ENCODE measurements at places on chromosomes 12 and 14.
A peak's percentile ranks its signal among the peaks of the same experiment; 100 is the strongest.

DNA sequence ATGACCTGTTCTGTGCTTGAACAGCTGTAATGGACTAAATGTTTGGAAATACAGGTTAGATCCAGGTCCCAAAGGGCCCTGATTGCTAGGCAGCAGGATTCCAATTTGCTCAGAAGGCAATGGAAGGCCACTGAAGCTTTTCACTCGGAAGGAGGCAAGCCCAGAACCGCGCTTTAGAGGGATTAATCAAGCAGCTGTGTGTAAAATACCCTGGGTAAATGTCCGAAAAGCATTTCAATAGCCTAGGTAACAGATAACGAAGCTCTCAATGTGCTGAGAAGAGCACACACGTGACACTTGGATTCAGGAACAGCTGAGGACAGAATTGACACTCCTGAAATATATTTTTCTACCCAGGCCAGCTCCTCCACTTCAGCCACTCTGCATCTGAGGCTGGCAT, 436.1 kb downstream of the TMEM132D start:
- DNase-seq, result no peak

GRCh38 chr12:79690638-79691510, at the start of gene PAWR:
TSS of gene PAWR (minus strand) at chr12:79690964. CDS start at chr12:79690244, 720 bp downstream.
- DNase-seq, result peak; percentile 81

GRCh38 chr14:105171004-105171673, 2.6 kb upstream of the JAG2 start:
- no peak for DNase-seq

GRCh38 chr14:50008562-50008961, 107.8 kb downstream of the VCPKMT start:
- DNase-seq, result no peak

- peak; percentile 25 for DNase-seq
Measured at GRCh38 chr12:101941306-101942249, 64.2 kb downstream of the DRAM1 start.

DNA sequence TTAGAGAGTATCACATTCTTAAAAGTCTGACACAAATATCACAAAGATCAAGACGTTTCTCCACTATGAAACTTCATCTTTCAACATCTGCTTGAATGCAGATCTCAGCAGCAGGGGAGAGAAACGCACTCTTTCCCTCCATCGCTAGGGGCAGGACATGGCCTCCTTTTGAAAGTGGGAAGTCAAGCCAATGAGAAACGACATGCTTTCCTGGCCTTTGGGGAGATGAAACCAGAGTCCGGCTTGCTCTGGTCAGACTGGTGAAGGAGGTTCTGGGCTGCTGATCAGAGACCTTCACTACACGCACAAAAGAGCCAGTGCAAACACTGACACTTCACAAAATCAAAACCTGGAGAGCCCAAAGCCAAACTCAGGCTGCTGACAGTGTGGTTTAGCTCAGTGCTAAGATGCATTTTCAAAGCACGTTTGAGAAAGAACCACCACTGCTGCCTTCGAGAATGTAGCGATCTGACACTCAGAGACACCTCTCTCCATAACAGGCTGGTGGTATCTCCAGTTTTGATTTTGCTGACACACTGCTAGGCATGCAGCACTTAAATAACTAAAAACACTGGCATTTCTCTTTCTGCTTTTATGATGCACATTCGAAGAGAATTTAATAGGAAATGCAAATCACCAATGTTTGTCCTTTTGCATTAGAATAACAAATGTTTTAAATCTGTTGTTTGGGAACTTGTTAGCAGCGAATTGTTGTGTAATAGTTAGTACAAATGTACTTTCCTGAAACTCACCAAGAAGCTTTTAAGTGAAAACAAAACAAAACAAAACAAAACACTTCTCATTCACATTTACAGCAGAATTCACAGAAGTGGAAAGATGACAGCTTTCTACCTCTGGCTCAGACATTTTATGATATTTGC, 93.9 kb upstream of the OVCH1 start:
- no peak for DNase-seq

GRCh38 chr14:60722357-60723115, 1.6 kb downstream of the SIX4 start:
- no peak for DNase-seq

DNA sequence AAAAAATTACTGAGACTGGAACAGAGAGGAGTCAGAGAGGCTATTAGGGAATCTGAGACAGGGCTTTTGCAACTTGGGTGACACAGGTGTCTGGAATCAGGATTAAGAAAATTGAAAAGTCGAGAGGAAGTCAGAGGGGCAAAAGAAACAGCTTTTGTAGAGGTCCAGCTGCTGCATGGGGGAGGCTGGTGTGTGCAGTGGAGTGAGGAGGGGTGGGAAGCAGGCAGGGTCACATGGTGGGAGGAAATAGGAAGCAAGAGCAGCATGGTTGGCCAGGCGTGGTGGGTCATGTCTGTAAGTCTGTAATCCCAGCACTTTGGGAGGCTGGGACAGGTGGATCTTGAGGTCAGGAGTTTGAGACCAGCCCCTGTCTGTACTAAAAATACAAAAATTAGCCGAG, 69.7 kb upstream of the VRK1 start:
- no peak for DNase-seq

GRCh38 chr14:90727082-90727481, 89.1 kb downstream of the TTC7B start:
- DNase-seq, result no peak

- no peak for DNase-seq
Measured at GRCh38 chr12:70762000-70762399, 124.8 kb upstream of the PTPRB start.

- no peak for DNase-seq
Measured at GRCh38 chr12:47835831-47836155, 16.1 kb upstream of the HDAC7 start.

DNA sequence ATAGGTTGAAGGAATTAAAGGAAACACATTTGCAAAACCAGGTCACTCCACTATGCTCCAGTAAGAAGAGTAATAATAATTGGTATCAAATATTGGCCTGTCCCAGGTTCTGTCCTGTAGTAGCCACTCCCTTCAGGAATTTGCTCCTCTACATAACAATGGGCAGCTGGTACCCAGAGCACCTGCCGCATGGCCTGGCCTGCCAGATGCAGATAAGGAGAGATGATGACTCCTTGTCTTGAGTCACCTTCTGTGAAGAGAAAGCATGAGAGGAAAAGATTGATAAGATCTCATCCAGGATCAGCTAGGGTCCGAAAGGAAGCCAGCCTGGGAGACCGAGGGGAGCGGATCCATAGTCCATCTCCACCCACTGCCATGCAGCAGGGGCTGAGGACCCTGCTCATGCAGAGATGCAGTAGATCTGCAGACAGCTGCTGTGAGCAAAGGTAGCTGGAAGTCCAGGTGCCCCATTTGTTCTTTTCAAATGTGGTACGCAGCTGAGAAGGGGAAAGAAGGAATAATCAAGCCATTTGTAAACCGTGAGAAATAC, 24.3 kb downstream of the VCPKMT start:
- no peak for DNase-seq

DNA sequence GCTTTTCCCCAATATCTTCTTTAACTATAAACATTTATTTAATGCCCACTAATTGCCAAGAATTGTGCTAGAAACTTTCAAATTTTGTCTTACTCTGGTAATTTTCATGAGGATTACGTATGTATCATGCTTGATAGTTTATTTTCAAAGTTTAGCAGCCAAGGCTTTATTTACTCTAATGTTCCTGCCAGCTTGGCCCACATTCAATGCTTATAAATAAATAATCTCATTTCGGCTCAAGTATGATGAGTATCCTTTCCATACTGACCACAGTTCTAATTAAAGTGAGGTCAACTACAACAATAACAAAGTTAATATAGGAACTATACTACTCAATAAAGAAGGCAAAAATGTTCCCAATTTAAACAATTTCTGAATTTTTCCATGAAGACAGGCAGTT, 259.2 kb downstream of the MED13L start:
- no peak for DNase-seq

- DNase-seq, result no peak
Measured at GRCh38 chr14:31758941-31759340, 197.7 kb downstream of the NUBPL start.

DNA sequence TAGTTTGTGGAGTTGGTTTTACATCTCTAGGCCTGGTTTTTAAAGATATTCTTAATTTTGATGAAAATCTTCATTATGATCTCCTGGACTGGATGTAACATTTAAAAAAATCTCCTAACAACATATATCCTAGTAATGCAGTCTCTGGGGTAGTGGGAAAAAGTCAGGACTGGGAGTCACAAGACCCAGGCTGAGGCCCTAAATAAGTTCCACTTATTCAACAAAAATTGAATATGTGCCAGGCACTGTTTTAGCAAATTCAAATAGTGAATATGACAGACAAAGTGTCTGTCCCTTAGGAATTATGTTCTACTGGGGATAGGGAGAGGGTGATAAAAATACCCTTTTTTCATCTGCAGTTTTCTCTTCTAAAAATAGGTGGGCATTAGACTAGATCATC, 248.4 kb downstream of the PAWR start:
- no peak for DNase-seq

DNA sequence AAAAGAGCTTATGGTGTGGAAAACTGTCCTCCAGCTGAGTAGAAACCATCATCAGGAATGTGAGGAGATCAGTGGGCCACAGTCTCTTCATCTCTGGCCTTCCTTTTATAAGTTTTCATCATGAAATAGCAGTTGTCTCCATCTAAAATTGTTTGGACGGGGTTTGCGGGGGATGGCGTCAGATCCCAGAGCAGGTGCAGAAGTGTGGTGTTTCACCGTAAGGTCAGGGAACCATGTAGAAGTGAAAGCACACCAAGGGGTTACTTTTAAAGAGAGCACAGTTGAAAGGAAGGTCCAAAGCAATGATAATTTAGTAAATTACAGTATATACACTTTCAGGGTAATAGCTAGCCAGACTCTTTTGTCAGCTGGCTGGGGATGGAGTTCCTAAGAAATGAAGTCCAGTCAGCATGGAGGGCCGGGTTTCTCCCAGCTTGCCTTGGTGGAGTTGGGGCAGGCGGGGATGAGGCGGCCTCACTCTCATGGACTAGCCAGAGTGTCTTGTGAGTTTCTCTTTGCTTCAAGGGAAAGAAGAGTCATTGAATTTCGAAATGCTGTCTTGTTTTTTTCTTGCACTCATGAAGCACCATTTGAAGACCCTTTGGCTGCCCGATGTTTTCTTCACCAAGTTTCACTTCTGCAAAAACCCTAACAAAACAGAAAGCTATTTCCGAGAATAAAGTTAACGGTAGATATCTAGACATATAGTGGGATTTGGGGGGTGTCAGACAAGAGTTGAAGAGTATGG, 100.6 kb downstream of the ETV6 start:
- DNase-seq, result no peak

DNA sequence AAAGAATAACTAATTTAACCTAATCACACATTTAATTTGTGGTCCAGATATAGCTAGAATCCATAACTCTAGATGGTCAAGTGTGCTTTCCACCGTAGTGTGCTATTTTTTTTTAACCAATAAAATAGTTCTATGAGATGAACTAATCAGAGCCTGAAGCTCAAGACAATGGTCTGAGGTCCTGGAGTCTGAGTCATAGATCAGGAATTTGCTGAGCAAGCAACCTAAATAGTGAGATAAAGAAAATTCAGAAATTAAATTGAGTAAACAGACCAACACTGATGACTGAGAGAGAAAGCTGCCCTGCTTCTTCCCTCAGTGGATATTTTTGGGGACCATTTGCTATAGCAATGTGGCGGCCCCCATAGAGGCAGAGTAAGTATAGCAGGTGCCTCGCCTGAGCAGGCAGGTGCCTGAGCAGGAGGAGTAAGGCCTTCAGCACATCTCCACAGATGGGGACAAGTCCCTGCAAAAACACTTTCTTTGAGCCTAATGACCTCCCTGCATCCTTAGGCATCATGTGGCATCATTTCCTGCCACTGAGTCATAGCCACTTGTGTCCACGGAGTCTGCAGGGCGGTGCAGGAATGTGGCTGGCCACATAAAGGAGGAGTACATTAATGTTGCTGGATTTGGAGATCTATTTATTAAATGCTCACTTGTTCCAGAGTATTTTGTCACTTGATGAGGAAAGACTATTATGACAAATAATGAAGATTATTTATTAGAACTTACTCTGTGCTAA, 13.9 kb upstream of the CLEC4E start:
- peak; percentile 29 for DNase-seq

DNA sequence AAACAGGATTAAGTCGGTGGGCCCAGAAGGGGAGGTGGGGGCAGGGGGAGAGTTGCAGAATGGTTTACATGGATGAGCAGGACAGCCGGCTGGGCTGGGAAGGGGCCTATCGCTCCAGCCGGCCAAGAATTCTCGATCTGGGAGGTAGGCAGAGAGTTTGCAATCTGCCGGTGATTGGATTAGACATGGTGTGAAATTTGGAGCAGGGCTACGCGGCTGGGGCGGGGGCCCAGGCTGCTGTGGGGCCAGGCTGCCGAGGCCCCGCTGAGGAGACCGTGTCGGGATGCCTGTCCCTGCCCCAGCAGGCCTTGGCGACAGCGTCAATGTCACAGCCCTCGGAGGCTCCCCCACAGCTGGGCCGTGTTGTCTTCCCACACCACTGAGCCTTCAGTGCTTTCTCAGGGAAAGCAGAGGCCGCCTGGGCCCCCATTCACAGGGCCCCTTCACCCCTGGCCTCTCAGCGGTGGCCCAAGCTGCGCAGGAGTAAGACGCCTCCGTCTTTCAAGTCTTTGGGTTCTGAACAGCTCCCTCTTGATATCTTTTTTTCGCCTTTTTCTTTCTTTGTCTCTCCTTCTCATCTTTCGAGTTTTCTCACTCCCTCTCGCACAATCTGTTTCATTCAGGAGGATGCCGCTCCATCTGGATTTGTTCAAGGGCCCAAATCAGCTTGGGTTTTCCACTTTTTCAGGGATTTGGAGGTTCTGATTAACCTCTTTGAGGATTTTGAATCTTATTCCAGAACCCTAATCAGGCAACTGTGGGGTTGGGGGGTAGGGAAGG, 117.5 kb upstream of the PARP11 start:
- DNase-seq, result no peak

DNA sequence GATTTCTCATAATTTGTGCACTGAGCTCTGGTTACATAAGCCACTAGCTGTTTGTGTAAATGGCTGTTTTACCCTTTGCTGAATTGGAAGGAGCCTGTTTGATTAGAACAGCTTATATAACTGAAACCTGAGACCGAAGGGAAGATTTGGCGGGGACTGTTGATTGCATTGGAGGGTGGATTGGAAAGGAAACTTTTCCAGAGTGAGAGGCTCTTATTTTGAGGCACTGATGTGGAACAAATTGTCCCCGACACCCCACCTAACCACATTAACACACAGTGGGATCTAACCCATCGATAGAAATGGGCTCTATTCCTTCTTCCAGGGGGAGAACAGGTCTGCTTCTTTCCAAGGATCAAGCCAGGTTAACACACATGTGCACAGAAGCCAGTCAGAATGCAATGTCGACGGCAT, 51.7 kb downstream of the TMEM30B start:
- DNase-seq, result no peak
